Mammary epithelial cell (primary cell): ENCODE measurements at places on chromosomes 1 and 21.
A peak's percentile ranks its signal among the peaks of the same experiment; 100 is the strongest.

DNA sequence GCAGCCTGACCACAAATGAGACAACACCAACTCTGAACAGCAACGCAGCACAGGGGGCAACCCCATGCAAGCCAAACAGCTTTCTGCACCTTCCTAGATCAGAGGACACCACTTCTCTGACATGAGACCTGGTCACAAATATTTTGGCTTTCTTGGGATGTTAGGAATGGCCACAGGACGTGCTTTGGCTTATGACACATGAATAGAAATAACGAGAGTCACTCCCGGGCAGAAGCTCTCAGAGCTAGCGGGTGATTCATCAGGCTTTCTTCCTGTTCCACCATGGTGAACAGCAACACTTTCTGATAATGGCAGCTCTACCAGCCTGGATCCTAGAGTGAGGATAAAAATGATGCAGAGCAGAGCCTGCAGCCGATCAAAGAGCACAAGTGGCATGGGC, 39.4 kb downstream of the PAFAH2 start:
- peak; percentile 58 for DNase-seq

GRCh38 chr1:26723013-26723991, 27.5 kb downstream of the ARID1A start:
- DNase-seq = peak; percentile 93

GRCh38 chr1:227728059-227728891, 6.8 kb downstream of the JMJD4 start:
- peak; percentile 85 for DNase-seq

GRCh38 chr1:162722036-162722435, 68.5 kb upstream of the HSD17B7 start:
- DNase-seq = no peak

DNA sequence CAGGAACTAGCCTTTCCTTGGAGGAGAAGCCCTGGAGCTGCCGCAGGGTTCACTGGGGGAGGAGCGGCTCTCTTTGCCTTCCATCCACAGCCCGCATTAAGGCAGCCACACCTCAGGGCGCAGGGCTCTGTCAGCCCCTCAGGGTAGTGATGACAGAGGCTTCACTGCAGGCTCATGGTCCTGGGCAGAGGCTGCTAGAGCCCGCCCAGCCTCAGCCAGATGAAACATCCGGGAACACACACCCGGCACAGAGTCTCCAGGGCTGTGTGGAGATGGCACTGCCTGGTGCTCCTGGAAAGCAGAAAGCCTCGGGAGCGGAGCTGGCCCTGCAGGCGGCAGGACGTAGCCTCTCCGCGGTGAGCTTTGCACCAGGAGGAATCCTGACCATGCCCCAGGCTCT, 29.4 kb upstream of the PEX10 start:
- no peak for DNase-seq

GRCh38 chr1:160454371-160455152, 54.2 kb downstream of the VANGL2 start:
- no peak for DNase-seq

DNA sequence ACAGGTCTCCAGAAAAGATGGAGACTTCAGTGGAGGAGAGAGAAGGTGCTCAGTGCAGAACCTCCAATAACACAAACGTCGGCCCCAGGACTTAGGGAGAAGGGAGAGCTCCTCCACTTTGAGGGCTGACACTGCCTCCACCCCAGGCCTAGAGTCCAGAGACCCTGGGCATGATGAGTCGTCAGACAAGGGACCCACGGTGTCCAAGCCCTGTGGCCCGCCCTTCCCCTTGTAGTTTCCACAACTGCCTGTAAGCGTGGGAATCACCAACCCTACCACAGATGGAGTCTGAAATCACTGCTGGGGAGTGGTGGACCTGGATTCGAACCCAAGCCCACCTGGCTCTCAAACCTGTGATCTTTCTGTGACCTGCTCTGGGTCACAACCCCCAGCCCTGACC, 281.1 kb downstream of the NPHP4 start:
- no peak for DNase-seq

GRCh38 chr21:38439426-38439825, 58.9 kb downstream of the ERG start:
- no peak for DNase-seq

DNA sequence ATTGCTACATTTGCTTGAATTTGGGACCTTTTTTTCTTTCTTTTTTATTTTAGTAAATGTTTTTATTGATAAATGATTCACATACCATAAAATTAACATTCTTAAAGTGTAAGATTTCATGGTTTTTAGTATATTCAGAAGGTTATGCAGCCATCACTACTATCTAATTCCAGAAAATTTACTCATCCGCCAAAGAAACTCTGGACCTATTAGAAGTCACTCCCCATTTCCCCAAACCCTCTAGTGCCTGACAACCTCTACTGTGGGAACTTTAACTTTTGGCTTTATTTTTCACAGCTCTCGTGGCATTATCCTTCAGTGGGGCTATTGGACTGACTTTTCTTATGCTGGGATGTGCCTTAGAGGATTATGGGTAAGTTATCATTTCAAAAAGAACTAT, 4.5 kb downstream of the LEPR start:
- DNase-seq = no peak

DNA sequence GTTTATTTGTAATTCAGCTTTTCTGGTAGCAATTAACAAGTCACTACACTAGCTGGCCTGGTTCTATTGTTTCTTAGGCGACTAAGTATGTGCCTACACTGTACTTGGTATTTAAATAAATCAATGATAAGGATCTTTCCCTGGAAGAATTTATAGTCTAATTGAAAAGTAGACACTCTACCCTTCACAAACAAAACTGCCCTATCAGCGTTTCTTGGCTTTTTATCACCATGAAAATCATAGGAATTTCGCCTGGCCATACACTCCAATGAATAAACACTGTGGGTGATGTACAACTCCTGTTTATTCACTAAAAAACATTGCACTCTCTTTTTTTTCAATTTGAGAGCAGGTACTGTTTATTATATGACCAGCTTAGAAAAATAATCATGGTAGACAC, 702.9 kb upstream of the ADGRL2 start:
- DNase-seq = no peak

GRCh38 chr1:68777851-68778250, 281.0 kb upstream of the DEPDC1 start:
- no peak for DNase-seq

DNA sequence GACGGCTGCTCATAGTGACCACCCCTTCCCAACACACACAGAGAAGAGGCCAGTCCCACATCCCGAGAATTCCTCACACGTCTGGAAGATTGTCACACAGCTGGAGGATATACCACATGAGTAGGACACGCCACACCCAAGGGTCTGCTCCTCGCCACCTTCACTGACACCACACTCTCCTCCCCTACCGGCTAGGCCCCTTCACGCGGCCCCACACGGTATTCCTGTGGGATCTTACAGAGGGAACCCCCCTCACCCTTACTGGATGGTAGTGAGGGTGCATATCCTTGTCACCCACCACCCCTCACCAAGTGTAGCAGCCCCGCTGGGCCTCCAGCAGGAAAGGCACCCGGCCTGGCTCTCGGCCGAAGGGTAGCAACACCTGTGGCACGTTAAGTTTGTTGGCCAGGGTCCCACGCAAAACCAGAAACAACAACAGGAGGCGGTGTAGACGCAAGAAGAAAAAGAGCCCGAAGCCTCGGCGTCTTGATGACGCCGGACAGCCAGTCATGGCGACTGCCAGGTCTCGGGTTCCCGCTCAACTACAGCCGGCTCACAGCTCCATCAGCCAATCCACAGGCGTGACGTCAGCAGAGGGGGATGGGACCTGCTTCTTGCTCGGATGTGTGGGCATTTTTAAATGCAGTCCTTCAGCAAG, at the start of gene NUP210L:
NUP210L (minus strand) TSS at position 540 of the 658 bp plus-strand sequence.
- DNase-seq = no peak

DNA sequence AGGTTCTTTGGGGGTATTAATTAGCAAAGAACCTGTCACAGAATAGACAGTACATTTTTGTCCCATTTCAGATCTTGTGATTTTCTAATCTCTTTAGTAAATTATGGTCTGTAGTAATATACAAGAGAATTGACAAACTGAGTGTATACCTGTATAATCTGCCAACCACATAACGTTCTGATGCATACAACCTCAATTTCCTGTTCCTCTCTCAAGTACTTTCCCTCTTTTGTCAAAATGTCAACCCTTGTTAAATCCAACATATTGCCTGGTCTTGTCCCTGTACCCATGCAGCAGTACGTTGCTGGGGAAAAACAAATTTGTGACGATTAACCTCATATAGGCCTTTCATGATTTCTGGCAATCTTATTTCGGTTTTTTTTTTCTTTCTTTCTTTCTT, 1.1 kb downstream of the ARV1 start:
- DNase-seq = no peak

DNA sequence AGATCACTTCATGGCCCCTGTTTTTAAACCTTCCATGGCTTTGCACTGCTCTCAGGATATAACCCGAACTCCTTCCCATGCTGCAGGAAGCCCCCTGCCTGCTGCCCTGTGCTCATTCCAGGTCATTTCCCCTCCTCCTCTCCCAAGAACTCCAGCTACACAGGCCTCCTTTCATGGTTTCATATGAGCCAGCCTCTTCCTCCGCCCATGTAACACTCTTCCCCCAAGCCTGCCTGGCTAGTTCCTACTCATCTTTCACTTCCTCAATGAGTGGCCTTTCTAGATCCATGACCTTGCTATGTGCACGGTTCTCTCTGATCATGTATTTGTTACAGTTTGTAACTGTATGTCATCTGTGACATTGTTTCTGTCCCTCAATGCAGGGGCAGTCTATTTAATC, 3.1 kb upstream of the NCF2 start:
- DNase-seq = no peak

DNA sequence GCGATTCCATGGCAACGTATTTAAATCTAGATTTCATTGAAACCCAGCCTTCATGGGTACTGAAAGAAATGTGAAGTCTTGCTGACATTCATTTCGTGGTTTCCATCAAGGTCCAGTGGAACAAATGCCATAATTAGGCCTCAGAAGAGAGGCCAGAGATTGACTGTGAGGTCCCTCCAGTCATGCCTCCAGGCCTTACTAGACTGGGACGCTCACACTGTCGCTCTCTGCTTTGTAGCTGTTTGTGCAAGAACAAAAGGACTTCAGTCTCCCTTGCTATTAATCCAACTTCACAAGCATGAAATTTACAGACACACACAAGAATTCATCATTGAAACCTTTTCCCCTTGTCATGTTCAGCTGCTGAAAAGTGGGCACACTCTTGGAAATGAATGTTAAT, 180.4 kb upstream of the FOXD3 start:
- DNase-seq = no peak

DNA sequence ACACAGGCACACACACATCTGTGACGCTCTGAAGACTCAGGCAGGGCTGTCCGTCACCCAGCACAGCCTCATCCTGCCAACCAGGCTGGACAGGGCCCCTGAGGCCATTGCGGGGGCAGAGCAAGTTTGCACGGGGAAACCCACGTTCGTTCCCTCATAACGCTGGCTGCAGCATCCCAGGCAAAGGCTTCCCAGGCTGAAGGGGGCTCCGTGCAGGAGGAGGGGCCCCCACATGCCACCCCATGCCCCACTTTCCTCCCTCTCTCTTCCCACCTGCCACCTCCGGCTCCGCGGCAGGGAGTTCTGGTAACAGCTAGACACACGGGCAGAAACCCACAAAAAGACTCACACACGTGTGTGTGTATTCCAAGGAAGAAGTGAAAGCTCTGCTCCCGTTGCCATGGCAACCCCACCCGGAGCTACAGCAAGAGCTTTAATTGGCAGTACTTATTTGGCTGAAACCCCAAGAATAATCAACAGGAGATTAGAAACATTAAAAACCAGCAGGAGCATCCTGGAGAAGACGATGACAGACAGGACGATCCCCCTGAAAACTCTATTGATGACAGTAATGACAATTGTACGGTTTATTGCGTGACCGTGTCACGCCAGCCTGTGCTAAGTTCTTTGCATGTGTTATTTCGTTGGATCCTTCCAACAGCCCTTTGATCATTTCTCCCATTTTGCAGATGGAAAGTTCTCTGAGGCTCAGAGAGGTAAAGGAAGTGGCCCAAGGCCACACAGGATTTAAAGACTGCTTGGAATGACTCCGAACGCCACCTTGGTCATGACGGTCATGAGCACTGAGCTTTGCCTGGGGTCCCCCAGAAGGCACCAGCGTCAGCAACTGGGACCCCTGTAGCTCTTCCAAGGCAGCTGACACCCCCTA, 247.1 kb downstream of the NPHP4 start:
- DNase-seq = peak; percentile 22

DNA sequence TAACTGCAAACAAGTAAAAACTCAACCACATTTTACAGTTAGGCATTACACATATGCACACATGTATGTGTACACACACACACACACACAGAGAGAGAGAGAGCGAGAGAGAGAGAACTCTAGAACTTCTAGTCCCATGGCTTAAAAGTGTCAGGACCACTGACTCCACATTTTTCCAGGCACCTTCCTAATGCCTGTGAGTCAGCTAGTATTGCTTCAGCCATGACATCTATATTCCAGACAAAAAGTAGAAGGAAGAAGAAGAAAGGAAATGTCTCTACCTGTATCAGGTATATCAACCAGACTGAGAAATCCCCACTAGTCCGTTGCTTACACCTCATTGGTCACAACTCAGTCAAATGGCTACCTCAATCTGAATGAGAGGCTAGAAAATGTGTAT, 31.9 kb upstream of the TACSTD2 start:
- no peak for DNase-seq

DNA sequence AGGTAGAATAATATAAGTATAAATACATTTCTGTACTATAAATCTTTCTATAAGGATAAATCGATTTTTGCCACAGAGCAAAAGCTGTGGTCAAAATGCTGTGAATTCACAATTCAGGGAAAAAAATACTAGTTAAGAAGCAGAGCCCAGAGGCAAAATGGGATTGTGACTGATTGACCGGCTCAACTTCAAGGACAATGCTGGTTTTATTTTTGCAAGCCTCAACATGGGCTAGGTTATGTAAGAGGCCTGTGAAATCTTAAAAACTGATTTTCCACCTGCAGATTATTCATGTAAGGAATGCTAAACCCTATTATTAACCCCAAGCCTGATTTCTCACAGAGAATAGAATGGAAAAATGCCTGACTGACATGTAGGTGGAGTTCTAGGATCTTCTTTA, 155.1 kb downstream of the HHAT start:
- DNase-seq = peak; percentile 56

DNA sequence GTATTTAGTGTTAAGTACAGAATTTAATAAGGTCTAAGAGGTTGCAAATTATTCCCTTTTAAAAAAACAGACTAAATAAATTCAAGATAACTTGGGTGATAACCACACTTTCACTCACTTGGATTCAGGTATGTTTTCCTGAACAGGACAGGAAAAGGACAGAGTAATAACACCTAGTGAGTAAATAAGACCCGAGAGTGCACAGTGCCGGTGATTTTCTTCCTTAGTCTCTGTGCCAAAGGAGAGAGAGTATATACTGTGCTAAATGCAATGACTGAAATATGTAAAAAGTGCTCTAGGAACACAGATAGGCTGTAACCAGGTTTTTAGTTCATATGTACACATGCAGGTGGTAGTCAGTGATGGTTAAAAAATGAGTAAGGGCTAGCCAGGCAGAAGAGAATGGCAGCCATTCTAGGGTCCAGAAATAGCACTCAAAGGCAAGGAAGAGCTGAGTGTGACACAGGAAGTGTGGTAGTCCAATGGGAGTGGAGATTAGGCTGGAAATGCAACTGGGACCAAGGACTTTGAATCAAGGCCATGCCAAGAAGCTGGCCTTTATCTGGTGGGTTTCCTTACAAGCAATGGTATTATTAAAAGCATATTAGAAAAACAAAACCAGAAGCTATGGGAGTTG, 58.1 kb downstream of the NRIP1 start:
- no peak for DNase-seq

- DNase-seq = no peak
These were observed 1368.6 kb upstream of the ADGRL4 start for GRCh38 chr1:80375109-80375508.

GRCh38 chr1:76725864-76726619, 141.2 kb upstream of the ST6GALNAC5 start:
- DNase-seq = no peak
